ENCODE measurements at places on chromosomes 13 and 19. TPM values are rescaled to one million over a fixed set of nuclear protein-coding genes. Genes with fewer than 3 reads are reported as not detected.

- DNase-seq = no peak
Observed at GRCh38 chr19:41566001-41566400, 10.0 kb upstream of the CEACAM21 start.

GRCh38 chr19:45423589-45424190 is at the start of gene ERCC1:
Gene ERCC1 (minus strand): TSS chr19:45423917. CDS start chr19:45423374, 543 bp downstream.
- DNase-seq = peak; percentile 96

DNA sequence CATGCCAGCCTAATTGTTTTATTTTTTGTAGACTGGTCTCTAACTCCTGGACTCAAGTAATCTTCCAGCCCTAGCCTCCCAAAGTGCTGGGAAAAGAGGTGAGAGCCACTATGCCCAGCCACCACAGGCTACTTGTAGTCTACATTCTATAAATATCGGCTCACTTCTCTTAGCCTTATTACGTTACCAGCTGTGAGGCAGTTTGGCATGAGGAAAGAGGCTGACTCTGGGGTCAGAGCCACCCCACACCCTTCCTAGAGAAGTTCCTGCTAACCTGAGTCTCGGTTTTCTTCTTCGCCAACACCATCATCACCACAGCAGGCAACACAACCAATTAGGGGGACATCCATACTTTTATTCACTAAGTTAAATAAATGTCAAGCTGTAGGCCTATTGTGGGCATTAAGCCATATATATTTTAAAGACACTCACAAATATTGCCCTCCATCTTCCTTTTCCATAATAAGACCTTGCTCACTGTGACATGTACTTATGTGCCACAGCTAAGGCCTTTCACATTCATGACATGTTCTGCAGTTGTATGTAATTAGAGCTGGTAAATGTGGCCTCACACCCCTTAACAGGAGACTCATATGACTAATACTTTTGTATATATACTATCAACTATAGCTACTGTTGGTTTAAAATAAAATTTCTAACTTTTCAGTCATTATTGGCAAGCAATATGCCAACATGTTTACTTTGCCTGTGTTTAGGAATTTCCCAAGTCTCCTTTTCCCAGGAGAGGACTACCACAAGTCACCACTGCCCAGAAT is 5.7 kb downstream of the SLC25A30 start:
- DNase-seq = no peak

- no peak for DNase-seq
Observed at GRCh38 chr13:20686863-20687579, 16.5 kb upstream of the IL17D start.

DNA sequence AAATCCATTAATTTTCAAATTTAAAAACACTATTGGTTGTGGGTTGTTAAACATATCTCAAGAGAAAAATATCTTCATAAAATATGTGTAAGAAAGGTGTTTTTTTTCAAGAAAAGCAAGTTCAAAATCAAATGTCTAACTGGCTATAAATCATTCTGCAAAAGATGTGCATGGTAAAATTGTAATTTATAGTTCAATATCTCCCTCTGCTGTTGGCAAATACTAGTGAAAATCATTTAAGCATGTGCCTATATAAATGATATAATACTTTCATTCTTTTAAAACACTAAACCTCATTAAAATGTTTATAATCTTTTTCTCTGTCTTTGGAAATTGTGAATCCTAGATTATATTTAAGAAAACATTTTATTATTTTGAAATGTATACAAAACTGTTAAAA is 17.2 kb upstream of the SLITRK6 start:
- no peak for DNase-seq

GRCh38 chr13:111219280-111219679 is 101.2 kb upstream of the TEX29 start:
- no peak for DNase-seq

- no peak for DNase-seq
Observed at GRCh38 chr13:72561791-72562190, 165.6 kb downstream of the MZT1 start.

GRCh38 chr19:8085598-8086408 is 33.2 kb downstream of the CCL25 start:
- DNase-seq = no peak

GRCh38 chr13:88627071-88627470 is 955.9 kb downstream of the SLITRK5 start:
- DNase-seq = no peak

DNA sequence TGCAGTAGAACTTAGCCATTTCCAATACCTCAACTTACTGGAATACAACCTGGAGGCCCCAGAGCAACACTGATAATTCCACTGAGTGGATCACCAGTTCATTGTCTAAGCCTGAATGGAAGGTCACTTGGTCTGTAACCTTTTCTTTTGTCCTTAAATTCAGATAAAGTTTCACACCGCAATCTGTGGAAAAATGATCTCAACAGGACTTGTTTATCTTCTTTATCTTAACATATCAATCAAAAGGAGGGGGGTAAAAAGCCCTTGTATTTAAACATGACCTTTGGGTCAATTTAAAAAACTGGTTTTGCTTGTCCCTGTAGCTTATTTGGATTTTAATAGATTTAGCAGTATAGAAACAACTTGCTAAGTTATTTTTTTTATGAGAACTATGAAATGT is 21.6 kb downstream of the SAE1 start:
- no peak for DNase-seq

DNA sequence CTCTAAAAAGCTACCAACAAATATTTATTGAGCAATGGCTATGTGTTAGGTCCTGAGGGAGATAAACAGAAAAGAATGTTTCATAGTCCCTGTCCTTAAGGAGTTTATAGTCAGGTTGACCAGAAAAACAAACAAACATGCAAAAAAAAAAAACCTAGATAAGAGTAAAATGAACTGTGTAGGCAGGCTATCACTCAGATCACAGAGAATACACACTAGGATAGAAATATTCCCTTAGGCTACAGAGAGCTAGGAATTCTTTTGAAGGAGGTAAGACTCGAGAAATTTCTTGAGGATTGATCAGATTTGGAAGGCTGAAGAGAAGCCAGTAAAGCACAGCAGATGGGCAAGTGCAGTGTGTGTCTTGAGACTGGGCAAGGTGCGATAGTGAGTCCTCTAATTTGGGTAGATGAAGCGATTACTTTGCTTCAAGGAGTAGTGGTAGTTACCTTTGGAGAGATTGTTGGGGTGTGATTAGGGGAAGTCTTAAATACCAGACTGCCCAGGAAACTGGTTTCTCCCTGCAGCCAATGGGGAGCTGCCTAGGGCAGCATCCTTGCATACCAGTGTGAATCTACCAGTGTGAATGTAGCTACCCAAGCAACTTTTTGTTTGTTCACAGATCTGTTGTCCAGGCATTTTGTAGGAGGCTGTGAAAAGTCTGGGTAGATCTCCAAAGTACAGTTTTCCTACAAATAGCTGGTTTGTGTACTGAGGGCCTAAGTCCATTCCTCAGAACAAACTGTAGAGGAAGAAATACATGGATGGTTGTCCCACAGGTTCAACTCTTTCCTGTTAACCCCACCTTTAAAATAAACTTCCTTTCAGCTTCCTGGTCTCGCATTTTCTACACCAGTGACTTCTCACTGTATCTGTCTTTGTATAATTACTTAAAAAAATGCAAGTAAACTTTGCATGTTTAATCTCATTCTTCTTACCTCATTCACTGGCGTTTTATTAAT is 314.1 kb downstream of the KLF5 start:
- DNase-seq = no peak

- no peak for DNase-seq
Observed at GRCh38 chr13:75186379-75186778, 295.6 kb downstream of the TBC1D4 start.

DNA sequence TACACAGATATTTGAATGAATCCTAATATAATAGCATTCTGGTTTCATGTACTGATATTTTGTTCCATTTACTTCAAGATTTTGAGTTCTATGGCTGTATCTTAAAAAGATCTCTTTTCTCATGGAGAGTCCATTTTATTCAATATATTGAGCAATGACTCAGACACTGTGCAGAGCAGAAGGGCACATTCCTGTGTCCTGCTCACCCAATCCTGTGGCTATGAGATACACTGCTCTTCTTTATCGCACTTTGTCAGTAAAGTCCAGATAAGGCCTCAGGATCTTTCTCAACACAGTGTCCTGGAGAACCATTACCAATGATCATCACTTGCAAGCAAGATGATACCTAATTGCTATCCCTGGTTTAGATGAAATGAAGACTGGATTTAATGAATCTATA is 155.0 kb downstream of the CYSLTR2 start:
- DNase-seq = no peak

- DNase-seq = no peak
Observed at GRCh38 chr13:32925506-32925905, 90.7 kb upstream of the KL start.

DNA sequence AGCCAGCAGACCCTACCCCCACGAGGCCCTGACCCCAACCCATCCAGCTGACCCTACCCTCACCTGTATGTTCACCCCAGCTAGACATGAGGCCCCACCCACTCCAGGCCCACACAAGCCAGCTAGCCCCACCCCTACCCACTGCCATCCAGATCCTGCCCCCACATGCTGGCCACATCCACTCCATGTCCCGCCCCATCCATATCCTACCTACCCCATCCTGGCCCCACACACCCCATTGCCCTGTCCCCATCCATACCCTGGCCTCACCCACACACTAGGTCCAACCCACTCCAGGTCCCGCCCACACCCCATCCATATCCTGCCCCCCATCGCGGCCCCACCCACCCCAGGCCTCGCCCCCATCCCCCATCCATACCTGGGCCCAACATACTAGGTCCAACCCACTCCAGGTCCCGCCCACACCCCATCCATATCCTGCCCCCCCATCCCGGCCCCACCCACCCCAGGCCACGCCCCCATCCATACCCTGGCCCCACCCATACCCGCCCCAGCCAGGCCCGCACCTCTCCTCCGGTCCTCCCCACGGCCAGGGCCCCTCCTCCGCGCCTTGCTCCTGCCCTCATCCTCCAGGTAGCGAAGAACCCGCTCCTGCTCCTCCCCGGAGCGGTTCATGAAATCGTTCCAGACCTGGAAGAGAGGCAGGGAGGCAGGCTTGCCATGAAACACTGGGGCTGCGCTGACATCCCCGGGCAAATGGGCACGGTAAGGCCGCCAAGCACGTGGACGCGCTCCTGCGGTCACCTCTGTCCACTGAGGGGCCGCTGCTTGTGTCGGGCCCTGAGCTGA is 7.2 kb downstream of the RNU6-9 start:
- peak; percentile 58 for DNase-seq

DNA sequence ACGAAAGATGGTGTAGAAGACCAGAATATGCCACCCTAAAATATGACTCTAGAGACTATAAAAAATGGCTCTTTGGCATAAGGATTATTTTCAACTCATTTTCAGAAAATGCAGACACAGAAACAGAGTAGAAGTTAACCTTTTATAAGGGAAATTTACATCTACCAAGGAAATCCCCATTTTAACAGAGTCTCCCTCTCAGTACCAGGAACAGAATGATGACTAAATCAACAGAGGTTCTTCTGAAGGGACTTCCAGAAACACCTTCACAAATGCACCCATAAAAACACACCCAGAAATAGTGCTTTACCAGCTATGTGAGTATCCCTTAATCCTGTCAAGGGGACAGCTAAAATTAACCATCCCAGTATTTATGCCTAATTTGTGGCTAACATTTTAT is 29.1 kb downstream of the PLPP2 start:
- no peak for DNase-seq

DNA sequence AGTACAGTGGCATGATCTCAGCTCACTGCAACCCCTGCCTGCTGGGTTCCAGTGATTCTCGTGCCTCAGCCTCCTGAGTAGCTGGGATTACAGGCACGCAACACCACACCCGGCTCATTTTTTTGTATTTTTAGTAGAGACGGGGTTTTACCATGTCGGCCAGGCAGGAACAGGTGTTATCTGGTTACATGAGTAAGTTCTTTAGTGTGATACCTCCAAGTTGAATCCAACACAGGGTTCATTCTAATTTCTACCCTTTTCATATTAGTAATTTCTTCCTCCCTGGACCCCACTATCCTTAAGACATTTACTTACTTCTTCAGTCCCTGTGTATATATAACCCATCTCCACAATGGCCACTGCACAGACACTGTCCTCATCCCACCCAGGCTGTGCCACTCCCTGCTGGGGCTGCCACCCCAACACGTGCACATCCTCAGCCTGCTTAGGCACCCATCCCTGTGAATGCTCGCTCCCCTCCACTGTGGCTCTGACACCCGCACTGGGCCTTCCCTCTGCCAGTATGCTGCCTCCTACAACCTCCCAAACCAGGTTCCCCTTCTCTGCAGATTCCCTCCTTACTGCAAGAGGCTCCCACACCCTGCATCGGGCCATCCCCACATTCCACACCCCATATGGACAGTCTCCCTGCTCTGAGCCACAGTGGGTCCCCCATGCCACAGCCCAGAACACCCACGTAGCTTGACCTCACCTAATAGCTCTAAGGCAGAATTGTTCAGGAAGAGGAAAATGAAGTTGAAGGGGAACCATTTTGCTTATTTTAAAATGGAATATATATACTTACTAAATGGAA is 147.1 kb downstream of the TBC1D4 start:
- DNase-seq = no peak

DNA sequence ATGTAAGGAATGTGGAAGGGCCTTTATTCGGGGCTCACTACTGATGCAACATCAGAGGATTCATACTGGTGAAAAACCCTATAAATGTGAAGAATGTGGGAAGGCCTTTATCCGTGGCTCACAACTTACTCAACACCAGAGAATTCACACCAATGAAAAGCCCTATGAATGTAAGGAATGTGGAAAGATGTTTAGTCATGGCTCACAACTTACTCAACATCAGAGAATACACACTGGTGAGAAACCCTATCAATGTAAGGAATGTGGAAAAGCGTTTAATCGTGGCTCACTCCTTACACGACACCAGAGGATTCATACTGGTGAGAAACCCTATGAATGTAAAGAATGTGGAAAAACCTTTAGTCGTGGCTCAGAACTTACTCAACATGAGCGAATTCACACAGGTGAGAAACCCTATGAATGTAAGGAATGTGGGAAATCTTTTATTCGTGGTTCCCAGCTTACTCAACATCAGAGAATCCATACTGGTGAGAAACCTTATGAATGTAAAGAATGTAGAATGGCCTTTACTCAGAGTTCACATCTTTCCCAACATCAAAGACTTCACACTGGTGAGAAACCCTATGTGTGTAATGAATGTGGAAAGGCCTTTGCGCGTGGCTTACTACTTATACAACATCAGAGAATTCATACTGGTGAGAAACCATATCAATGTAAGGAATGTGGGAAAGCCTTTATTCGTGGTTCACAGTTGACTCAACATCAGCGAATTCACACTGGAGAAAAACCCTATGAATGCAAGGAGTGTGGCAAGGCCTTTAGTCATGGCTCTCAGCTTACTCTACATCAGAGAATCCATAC is 44.3 kb downstream of the ZNF585A start:
- DNase-seq = no peak

GRCh38 chr19:19185853-19186740 is 5.9 kb downstream of the BORCS8 start:
- DNase-seq = peak; percentile 72

GRCh38 chr13:86856991-86857390 is 814.2 kb upstream of the SLITRK5 start:
- DNase-seq = no peak

Gene CLEC17A
- total RNA-seq = not detected

Gene CCDC169
- not detected for total RNA-seq

Gene NOVA2
- 0.02 TPM for total RNA-seq

Gene PRKCG
- total RNA-seq = not detected

Gene RFPL4AL1
- not detected for total RNA-seq

Gene MARCHF2
- 20.9 TPM for total RNA-seq

Gene CGB5
- total RNA-seq = not detected

Gene ZNF793
- total RNA-seq = 6.1 TPM

Gene ATP1A3
- total RNA-seq = 3.4 TPM

Gene DAND5
- 0.21 TPM for total RNA-seq
